ENCODE measurements at places on chromosomes 6 and 20.

GRCh38 chr6:101733899-101734298 lies 340.4 kb downstream of the GRIK2 start:
- no peak for DNase-seq

GRCh38 chr6:46490425-46491200 lies 636 bp downstream of the RCAN2 start:
- peak; percentile 7 for DNase-seq

GRCh38 chr6:24875534-24875901 lies 60.2 kb downstream of the RIPOR2 start:
- DNase-seq: no peak

DNA sequence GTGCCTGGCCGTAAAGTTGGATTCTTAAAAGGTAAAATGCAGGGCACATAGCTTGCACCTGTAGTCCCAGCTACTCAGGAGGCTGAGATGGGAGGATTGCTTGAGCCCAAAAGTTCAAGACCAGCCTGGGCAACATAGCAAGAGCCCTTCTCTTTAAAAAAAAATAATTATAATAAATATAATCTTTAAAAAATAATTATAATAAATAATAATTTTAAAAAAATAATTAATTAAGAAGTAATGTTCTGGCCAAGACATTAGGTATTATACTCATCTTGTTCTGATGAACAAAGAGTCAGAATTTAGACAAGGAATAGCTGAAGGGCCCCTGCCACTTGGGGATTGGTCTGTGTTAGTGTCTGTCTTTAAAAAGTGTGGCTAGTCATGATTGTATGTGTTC lies 13.9 kb downstream of the ENTPD6 start:
- no peak for DNase-seq

DNA sequence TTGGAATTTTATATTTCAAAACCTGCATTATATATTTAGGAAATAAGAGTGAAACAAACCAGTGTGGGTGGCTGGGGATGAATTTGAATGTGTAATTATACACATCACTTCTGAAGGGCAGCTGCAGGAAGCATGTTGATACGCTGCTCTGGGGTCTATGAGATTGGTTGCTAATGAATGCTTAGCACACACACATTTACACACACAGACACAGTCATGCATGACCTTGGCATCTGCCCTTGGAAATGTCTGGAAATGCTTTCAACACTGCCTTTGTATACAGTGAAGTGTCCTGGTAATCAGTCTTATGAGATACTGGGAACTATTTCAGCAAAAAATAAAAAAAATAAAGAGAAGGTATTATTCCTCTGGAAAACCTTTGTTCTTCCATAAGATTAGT lies 83.4 kb downstream of the ELOVL4 start:
- no peak for DNase-seq

DNA sequence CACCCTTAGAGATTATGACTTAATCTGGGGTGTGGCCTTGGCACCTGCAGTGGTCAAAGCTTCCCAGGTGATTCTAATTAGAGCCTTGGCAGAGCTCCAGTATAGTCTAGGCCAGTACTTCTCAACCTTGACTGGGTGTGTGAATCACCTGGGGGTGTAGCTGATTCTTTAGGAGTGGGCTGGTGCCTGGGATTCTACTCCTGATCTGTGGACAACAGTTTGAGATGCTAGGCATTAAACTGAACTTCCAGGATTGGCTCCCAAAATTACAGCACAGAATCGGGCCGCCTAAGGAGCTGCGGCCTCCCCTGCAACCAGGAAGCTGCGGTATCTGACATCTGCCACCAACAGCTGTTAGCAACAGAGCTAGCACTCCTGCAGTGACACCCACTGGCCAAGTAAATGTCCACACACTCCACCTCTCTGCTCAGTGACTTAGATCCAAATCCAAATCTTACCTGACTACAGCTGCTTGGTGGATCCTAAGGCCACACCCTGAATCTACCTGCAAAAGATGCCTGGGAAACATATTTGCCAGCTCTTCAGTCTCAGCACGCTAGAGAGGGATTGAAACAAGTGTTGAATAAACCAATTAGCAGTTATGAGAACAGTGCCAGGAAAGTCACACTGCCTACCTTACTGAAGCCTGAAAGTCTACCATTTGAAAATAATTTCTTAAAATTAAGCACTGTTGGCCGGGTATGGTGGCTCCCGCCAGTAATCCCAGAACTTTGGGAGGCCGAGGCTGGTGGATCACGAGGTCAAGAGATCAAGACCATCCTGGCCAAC lies 126.7 kb downstream of the UNC5CL start:
- peak; percentile 89 for DNase-seq

GRCh38 chr20:47175493-47175892 lies 181.0 kb downstream of the ZMYND8 start:
- DNase-seq: no peak

- no peak for DNase-seq
Observed at GRCh38 chr6:74899416-74899815, 306.4 kb downstream of the COL12A1 start.

DNA sequence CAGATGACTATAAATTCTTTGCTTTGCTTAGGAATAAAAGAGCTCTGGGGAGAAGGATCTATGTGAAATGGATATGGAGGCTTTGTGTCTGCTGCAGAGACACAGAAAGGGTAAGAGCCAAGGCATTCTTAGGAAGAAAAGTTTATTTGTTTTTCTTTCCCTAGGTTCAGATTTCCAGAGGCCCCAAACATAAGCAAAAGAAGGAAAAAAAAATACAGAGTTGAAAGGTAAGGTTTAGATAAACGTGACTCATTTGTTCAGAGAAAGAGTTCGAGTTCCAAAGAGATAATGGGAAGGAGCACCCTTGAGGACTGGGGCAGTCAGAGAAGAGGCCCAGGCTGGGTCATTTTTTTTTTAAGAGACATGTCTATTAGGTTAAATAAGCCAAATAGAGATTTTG lies 27.4 kb upstream of the BMP5 start:
- no peak for DNase-seq

GRCh38 chr20:24753130-24753529 lies 195.9 kb upstream of the CST7 start:
- no peak for DNase-seq

- DNase-seq: no peak
Observed at GRCh38 chr6:164062872-164063271, 648.4 kb downstream of the QKI start.

GRCh38 chr20:4449957-4450715 lies 271.6 kb upstream of the PRND start:
- peak; percentile 66 for DNase-seq

- DNase-seq: no peak
Observed at GRCh38 chr6:136347847-136348246, 58.2 kb upstream of the BCLAF1 start.

DNA sequence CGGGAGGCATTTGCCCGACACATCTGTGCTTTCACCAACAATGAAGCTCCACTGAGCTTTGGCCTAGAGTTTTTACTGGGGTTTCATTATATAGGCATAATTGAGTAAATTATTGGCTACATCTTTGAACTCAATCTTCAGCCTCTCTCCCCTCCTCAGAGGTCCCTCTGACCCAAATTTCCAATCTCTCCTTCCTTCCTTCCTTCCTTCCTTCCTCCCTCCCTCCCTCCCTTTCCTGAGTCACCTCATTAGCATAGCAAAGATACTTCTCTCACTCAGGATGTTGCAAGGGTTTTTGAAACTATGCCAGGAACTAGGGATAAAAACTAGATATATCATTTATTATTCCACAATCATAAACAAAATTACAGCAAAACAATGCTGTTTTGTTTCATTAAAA lies 238.2 kb upstream of the PRND start:
- DNase-seq: no peak

GRCh38 chr6:155314773-155315515 lies 660 bp upstream of the TFB1M start:
- peak; percentile 84 for DNase-seq

DNA sequence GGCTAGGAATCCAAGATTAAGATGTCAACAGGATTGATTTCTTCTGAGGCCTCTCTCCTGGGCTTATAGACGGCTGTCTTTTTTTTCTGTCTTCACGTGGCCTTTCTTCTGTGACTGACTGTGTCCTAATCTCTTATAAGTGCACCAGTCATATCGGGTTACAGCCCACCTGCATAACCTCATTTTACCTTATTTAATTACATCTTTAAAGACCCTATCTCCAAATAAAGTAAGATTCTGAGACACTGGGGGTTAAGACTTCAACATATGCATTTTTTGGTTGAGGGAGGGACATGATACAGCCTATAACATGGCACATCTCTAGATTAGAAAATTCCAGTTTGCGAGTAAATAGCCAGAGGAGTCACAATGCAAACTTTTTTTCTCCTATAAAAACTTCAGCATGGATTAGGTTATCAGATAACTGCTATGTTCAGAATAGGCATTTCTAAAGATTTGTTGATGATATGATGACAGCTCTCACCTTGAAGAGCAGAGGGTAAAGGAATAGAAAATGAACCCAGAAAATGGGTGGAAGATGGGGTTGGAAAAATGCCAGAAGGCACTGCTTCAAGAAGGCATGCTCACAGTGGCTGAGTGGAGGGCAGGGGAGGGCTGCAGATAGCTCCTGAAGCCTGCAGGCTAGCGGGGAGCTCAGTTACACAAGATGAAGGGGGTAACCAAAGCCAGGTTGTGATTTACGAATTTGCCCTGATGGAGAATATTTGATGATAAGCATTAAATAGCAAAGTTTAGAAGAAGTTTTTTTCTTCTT lies 8.7 kb upstream of the PDE7B start:
- DNase-seq: no peak

DNA sequence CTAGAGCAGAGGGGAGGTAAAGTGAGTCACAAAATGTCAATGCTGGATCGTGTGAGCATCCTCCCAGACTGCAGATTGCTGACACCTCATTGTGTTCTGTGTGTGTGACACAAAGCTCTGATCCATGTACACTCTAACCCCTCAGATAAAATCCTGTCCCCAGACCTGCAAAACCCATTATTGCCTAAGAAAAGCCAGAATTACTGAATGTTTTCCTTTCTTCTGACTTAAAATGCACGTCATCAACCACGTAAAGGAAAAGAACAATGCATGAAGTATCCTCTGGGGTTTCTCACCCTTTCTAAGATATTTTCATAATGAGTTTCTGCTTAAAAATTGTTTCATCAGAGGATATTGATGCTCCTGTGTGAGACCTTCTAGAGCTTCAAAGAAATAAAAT lies 218.0 kb upstream of the PREP start:
- DNase-seq: no peak

DNA sequence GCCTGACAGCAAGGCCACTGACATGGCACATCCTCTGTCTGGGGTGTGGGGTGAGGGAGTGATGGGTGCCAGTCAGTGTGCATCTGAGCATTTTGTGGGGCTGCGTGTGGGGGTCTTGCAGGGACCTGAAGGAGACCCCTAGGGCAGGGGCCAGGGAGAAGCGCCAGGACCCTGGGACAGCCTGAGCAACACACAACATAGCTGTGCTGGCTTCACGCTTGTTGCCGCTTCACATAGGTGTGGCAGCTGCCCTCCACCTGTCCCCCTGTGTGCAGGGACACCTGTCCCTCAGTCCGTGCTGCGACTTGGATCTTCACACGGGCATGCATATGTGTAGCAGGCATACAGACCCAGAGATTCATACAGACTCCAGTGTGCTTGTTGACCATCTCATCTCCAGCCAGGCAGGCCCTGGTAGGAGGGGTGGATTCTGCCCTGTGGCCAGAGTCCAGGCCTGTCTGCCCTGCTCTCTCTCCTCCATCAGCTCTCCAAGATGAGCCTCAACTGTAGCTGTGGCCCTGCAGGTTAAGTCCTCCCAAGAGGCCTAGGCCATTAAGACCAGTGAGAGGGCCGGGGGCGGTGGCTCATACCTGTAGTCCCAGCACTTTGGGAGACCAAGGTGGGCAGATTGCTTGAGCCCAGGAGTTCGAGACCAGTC lies 3.2 kb upstream of the NPBWR2 start:
- DNase-seq: no peak

DNA sequence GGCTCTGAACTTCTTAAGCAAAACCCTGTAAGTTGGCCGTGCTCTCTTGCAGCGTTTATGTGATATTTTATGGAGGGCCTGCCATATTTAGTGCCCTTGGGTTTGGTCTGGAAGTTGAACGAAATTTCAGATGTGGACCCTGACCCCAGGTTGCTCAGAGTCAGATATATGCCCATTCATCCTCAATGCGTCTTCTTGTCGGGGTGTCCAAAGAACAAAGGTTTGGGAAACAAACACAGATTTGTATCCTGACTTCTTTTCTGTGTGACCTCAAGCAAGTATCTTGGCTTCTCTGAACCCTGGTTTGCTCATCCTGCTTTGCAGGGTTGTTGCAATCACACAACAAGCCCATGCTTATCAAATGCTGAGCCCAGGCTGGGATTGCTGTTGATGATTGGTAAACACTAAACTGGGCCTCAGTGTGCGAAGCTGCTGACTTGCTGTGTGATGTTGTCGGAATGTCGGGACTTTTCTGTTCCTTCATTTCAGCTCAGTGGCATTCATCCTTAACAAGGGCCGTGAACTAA lies 103.5 kb upstream of the PTPN1 start:
- no peak for DNase-seq

DNA sequence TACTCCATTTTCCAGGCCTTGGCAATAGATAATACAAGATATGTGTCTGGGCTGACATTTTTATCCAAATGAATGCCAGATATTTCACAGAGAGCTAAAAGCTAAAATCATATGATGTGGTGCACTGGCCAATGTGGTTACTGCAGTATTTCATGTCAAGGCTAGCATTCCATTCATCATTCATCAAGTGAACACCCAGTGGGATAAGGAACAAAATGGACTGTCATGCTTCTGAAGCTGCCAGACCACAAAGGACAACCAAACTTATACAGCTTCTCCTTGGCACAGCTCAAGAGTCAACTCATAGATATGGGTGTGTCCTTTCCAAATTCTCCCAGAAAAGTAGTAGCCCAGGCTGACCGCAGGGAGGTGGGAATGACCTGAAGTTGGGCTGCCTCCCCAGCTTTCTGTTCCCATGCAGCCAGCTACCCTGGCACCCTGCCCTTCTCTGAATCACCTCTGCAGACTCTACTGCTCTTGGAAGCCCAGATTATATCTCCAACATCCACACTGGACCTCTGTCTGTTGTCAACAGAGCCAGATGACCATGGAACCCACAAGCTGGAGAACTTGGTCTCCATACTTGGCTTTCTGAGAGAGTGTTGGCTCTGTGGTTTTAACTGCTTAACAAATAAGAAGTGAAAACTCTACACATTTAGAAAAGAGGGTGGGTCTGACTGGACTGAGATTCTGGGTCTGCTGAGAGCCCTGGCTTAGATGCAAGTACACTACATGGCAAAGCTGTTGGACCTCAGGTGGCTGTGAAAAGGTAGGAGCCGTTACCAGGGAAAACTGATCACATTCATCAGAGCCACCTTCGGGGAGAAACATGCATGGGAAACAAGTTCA lies 122.8 kb downstream of the ALDH8A1 start:
- DNase-seq: no peak

GRCh38 chr20:44358776-44359175 lies 3.3 kb downstream of the HNF4A start:
- DNase-seq: no peak

DNA sequence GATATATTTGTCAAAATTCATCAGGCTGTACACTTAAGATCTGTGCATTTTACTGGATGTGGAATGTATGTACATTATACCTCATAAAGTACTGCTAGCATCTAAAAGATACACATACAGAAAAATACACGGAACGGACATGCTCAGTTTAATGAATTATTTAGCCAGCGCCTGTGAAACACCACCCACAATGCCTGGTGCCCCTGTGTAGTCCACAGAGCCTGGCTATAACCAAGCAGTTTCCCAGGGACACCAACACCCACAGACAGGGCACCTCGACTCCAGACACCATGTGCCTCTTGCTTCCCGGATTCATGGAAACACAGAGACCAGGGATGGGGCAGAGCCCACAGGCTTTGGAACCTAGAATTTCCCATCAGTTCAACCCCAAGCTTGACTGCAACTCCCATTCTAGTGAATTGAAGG lies 17.4 kb upstream of the ARMC12 start:
- no peak for DNase-seq
